MG63 (cell line): ENCODE measurements at places on chromosomes 1 and 21. TPM values are rescaled to one million over a fixed set of nuclear protein-coding genes. Genes with fewer than 3 reads are reported as not detected.

Gene MIXL1
- total RNA-seq = not detected in 2 replicates

Gene GPR3
- total RNA-seq = not detected in 2 replicates

Gene LIPI
- total RNA-seq = not detected in 2 replicates

DNA sequence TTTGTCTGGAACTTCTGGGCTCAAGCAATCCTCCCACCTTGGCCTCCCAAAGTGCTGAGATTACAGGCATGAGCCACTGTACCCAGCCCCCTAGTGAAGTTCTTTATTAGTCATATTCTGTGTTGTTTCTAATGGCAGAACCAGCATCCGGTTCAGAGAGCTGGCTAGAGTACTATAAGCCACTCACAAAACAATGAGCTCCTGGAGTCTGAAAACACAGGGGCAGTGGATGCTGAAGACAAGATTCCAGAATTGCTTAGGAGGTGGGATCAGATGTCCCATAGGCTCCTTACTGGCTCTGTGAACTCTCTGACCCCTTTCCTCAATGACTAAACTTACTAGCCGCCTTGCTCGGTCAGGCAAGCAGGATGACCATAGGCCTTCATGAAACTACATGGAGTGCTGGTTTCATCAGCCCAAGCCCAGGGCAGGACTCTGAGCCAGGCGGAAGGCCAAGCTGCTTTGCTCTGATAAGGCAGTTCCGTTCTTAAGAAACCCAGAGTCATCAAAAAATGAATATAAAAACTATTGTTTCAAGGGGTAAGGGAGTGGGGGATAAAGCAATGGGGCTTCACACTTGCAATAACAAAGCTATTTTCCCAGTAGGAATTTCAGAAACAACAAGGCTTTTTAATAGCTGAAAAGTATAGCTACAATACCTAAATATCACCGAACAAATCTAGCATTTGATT, 8.1 kb downstream of the MTHFR start:
- no peak for DNase-seq

DNA sequence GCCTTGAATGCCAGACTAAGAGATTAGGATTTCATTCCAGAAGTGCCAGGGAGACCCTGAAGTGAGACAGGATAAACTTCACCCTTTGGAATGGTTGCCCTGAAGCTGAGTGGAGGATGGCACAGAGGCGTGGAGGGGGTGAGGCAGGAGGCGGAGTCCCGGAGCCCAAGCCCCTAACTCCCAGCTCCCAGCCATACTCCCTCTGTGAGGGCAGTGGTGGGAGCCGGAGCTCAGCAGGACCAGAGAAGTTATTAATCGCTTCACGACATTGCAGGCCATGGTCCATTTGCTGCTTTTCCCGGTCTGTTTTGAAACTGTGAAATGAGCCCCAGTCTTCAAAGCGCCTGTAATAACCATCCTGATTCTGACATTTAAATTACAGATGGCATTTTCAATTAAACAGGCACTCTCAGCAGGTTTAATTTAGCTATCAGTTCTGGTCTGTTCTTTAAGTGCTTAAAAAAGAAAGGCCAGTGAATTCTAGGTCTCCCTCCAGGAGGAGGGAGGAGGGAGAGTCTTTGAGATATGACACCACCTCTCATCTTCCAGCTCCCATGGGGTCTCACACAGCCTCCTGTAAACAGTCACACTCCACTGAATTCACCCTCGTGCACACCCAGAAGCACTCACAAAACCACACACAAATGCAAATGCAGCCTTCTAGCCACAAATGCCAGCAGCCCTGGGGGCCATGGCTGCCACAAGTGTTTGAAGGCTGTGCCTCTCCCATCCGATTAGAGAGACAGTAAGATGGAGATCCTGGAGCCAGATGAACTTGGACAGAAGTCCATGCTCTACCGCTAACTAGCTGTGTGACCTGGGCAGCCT, 19.6 kb downstream of the FBXO2 start:
- DNase-seq = no peak

GRCh38 chr1:210024996-210025395, 87.0 kb downstream of the SYT14 start:
- no peak for DNase-seq

GRCh38 chr1:209158851-209159250, 424.7 kb upstream of the CAMK1G start:
- no peak for DNase-seq

DNA sequence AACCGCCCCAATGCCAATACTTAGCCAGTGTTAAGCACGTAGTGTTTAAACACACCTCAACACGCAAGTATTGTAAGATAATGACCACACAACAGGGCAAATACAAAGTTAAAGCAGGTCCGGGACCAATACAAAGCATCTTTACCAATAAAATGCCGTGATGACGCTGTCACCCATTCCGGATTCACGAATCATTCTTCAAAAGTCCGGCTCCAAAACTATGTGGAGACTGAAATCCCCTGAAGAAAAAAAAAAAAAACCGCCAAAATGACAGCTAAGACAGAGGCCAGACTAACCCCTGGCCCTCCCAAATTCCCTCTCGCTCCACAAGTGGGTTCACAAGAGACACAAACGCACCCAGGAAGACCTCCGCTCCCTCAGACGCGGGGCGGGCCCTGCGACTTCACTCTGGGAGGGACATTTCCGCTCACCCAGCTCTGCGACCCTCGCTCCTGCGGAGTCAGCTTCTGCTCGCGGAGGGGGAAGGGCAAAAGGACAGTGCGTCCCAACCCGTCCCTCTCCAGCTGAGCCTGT, 625 bp upstream of the DARS2 start:
- DNase-seq = no peak

GRCh38 chr1:202088206-202088605, 34.5 kb upstream of the GPR37L1 start:
- no peak for DNase-seq

GRCh38 chr1:232923739-232924386, 26.5 kb upstream of the NTPCR start:
- DNase-seq = peak; percentile 85
